GOT3 (cell line): ENCODE measurements at places on chromosomes 11 and 22.

DNA sequence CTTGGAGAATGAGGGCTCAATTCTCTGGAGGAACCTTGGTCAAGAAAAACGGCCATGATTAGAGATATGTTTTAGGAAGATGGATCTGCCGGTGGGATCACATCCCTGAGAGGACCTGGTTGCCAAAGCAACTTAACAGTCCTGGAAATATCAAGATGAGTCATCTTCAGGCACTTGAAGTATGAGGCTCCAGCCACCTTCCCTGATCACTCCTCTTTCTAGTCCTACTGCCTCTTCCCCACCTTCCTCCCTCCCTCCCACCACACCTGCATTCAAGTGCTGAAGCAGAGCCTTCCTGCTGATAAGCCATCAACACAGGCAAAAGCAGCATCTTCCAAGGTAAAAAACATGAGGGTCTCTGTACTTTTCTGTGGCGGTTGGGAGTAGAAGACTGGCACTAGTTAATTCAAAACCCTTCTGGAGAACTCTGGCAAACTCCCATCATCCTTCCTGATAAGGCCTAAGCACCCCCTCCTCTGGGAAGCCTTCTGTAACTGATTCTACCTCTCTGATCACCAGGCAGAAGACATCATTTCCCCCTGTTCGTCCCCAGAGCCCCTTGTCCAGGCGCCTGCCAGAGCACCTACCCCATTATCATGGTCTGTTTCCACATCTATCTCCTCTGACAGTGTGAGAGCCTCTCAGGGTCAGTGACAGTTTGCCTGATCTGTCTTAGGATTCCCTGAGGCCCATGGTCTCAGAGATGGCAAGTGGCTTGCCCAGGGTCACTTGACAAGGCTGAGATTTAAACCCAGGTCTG is 79.8 kb downstream of the CLPB start:
- DNase-seq, result no peak

DNA sequence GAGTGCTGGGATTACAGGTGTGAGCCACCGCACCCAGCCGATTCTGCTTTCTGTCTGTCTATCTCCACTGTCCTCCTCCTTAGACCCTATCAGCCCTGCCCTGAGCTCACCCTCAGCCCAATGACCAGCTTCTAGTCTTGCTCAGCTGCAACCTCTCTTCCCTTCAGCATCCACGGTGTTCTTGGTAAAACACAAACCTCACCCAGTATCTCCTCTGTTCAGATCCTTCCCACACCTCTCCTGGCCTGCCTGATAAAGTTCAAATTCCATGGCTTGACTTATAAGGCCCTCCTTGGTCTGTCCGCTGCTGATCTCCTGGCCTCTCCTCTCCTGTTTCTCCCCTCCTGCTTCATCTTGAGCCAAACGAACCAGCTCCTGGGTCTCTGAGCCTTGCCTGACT is 14.5 kb upstream of the NCF4 start:
- DNase-seq, result no peak

- DNase-seq, result no peak
Measured at GRCh38 chr11:95913830-95914615, 9.9 kb downstream of the MTMR2 start.

DNA sequence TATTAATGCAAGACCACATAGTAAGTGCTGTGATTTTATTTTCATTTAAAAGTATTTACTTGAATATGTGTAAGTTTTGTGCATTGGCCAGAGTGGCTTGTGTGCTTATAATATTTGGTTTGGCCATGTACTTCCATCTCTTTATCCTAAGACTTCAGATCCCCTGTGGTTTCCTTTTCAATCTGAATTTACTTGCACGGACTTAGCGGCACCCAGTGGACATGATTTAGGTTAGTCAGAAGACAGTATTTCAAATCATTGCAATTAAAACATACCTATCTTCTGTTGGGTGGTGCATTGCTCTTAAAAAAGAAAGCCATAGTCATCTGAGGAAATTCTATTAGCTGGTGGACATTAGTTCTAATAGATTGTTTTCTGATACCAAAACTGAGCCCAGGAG is 30.7 kb downstream of the PIWIL4 start:
- no peak for DNase-seq

DNA sequence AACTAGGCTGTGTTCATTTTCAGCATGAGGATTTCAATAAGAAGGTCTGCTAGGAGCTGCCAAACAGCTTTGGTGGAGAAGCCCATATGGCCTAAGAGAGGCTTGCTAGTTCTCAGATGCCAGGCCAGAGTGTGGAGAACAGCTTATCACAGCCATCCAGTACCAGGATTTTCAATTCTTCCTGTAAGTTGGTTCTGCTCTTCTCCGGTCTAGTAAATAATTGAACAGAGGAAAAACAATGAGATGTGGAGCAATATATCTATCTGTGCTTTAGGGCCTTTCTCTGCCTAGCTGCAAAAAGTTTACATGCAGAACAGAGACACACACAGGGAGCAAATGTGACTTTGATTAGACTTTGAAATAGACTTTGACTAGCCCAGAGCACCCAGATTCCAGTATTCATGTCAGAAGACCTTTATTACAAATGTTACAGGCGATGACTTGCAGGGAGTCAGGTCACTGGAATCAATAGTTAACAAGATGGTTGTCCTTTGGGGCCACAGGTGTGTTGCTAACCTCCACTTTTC is 19.8 kb upstream of the PPP2R1B start:
- no peak for DNase-seq

DNA sequence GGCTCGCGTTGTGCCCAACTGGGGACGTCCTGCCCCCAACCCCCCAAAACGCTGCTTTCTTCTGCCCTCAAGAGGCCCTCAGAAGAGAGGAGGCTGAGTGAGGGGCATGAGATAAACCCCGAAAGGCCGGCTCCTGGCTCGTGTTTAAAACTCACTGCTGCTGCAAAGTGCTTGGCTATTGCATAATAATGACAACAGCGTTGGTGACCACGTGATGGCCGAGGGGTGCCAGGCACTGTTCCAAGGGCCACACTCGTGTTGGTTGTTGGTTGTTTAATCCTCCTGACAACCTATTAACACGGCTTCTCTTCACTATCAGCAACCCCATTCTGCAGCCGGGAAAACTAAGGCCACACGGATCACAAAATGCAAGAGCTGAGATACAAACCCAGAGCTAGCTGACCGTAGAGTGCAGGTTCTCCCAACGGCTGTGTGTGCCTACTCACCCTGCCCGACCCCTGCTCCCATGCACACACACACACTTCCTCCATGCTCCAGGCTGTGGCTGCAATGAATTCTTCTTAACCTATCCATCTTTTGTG is 51.0 kb downstream of the ANO1 start:
- DNase-seq, result no peak

- no peak for DNase-seq
Measured at GRCh38 chr11:105245781-105246315, 106.3 kb upstream of the CARD18 start.

GRCh38 chr11:71302534-71302909 is 50.1 kb upstream of the SHANK2 start:
- no peak for DNase-seq

GRCh38 chr11:77154381-77155081 is 26.5 kb downstream of the MYO7A start:
- DNase-seq, result no peak

GRCh38 chr11:83971063-83971462 is 684.9 kb upstream of the CCDC90B start:
- no peak for DNase-seq

DNA sequence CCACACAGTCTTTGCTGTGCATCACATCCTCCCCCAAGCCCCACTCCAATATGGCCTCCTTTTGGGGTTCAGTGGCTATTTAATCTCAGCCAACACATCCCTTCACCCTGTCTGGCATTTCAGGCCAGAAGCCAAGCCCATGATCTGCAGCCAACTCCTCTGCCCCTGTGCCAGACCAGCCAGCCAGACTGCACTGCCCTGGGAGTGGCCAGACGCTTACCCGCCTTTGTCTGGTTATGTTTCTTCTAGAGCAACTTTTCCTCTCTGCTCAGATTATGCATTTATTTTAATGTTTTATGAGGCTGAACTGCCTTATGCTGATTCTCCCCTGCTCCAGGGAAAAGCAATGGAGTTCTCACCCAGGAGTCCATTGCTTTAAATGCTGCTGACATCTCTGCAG is 206.7 kb upstream of the TBCEL start:
- no peak for DNase-seq

- DNase-seq, result no peak
Measured at GRCh38 chr22:38016182-38017151, 32.1 kb upstream of the SOX10 start.
